ENCODE measurements at places on chromosomes 3 and 15. TPM values are rescaled to one million over a fixed set of nuclear protein-coding genes. Genes with fewer than 3 reads are reported as not detected.

DNA sequence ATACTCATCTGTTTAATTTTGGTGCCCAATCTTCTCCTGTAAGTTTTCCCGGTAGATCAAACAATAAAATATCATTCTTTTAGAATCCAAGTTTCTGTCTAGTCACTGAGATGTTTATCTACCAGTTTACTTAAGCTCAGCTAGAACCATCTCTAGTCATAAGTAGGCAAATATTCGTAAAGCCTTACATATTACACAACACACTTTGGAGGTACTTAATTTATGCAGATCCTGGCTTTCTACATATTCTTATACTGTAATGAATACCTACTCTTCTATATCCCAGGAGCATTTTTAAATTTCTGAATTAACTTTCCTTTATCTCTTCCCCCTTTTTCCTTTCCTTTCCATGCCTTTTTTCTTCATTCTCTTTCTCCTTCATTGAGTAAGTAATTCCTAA is 185.9 kb upstream of the ZBTB20 start:
- no peak for DNase-seq

DNA sequence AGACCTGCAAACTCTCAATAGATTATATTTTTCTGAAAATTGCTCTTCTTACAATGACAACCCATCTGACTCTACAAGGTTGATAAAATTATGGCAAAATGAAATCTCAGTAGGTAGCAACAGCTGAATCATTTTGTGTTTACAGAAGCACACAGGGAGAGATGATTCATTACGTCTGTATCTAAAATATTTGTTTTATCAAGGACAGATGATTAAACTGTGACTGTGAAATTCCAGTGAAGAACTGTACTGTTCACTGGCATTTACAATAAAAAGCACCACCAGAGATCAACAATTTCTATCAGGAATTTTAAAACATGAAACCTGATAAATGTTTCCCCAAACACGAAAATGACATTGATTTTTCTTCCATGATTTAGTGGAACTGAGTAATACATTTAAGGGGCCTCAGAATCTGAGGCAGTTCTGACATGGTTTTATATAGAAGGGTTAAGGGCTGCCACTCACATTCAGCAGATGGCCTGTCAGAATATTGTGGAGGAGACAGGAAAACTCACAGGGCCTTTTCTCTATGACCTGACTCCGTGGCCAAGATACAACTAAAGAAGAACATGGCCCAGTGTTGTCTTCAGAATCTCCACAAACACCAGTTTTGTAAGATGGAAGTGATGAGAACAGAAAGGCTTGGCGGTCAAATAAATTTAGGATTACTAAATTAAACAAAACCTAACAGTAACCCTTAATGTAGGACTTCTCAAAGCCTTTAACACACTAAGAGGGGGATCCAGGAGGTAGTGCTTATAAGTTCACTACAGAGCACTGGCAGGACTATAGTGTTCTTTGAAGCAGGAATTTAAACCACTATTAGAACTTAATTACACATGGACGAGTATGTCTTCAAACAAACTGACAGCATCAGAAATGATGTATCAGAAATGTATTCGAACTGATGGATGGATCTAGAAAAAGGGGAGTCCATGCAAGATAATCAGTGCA is 25.9 kb downstream of the RAD18 start:
- no peak for DNase-seq

DNA sequence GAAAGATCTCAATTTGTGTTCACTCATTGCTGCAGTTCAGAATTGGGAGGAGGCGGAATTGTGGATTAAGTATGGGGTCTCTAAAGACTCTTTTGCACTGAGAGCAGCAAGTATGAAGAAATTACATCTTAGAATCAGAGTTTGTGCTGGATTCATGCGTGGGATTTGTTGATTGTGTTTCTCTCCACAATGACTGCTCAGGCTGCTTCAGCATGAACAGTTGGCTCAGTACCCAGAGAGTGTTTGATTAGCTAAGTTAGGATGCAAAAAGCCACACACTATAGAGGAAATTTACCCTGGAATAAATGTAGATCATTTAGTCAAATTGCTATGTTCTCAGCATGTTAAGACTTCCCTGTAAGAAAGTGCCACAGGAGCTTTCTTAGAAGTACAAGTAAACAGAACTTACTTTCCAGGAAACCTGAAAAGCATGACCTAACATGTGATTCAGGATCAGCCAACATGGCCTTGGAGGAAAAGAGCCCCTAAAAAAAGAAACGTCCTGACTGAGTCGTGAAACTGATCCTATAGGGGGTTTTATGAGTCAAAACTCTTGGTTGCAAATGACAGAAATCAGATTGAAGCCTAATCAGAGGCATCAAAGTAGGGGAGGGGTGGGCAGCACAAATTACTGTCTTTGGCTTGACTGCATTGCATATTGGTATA is 32.6 kb downstream of the HHLA2 start:
- no peak for DNase-seq

DNA sequence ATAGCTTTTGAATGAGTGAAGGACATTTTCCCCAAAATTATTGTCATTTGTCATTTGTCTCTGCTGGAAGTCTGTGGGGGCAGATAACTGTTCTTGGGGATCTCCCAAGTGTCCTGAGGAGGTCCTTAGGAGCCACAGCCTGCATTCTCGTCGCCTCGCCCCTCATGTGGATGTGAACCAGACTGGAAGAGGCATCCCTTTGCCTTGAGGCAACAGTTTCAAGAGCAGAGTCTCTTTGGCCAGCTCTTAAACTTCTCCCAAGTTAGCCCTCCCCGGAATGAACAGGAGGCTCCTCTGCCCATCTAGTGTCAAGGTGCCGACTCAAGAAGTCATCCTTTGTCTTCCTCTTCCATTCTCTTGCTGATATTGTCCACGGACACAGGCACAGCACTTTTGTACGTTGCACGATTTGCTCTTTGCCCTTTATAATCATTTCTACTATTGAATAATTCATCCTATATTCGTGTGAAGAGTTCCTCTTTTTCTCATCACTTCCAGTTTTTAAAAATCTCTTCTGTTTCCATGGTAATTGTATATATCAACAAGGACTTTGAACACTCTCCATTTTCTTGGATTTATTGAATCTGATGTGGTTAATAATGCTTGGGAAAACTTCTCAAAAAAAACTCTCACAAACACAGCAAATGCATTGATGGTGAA is 40.8 kb upstream of the CD47 start:
- DNase-seq, result no peak

DNA sequence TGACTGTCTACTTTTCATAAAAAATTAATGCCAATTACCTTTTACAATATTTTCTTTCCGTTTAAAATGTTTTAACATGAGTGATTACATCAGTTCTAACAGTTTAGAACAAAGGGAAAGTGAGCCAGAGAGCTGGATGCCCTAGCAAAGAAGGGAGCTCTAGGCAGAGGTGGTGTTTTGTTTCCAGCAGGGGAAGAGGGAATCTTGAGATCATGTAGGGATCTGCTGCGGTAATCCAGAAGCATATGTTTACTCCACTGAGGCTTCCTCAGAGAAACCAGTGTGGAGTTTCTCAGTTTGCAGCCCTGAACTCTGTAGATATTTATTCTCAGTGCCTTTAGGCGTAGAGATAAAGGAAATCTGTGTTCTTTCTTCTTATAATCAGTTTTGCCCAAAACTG is 399.3 kb downstream of the NLGN1 start:
- no peak for DNase-seq

DNA sequence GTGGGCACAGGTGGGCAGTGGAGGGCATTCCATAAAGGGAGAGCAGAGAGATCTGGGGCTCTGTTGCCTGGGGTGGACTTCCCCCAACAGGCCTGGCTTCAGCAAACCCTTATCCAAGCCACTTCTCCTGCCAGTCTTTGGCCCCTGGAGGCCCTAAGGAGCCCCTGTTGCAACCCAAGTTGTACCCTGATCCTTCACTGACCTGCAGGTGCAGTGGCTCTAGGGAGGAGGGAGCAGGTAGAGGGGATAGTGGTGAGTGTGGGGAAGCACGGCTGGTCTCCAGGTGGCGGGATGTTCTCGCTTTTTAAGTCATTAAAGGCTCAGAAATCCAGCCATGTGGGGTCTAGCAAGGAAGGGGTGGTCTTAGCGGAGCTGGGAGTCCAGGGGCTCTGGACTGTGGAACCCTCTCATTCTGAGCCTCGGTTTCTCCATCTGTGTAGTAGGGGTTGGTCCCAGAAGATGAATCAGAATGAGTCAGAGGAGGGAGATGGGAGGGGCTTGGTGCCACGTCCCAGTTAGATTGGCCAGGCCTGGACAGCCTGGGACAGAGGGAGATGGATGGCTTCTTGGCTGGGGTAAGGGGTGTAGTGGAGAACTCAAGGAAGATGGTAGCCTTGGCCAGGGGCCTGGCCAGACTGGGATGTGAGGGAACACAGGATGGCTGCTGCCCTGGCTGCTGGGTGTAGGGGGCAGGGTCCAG is 2.6 kb downstream of the ZBTB47 start:
- DNase-seq, result no peak

DNA sequence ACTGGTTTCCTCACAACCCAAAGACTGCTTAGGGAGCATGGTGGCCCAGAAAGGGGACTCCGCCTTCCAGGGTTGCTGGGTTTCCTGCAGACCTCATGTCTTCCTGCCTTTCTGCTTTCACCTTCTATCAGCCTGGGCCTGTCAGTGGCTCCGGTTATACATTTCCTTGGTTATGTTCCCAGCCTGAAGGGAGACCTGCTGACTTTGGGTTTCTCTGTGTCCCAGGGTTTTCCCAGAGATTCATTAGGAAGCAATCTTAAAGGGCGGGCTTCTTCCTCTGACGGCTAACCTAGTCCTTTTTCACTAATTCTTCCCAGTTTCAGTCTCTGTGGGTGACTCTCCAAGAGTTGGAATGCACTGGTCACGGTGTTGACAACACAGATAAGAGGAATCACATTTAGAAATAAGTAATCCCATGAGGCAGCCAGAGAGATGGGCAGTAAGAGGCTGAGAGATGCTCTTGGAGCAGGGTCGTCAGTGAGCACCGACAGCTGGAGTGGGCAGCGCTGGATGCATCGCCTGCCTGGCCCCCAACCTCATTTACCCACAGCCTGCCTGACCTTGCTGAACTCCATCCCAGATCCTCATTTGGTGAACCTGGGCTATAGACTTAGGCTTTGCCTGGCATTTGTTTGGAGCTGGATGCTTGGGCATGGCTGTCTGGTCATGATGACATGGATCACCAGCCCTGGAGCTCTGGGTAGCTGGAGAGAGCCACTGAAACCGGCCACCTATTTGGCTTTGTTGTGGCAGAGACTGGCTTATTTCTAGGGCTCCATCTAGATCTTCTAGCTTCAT is 10.0 kb upstream of the EHD4 start:
- no peak for DNase-seq

DNA sequence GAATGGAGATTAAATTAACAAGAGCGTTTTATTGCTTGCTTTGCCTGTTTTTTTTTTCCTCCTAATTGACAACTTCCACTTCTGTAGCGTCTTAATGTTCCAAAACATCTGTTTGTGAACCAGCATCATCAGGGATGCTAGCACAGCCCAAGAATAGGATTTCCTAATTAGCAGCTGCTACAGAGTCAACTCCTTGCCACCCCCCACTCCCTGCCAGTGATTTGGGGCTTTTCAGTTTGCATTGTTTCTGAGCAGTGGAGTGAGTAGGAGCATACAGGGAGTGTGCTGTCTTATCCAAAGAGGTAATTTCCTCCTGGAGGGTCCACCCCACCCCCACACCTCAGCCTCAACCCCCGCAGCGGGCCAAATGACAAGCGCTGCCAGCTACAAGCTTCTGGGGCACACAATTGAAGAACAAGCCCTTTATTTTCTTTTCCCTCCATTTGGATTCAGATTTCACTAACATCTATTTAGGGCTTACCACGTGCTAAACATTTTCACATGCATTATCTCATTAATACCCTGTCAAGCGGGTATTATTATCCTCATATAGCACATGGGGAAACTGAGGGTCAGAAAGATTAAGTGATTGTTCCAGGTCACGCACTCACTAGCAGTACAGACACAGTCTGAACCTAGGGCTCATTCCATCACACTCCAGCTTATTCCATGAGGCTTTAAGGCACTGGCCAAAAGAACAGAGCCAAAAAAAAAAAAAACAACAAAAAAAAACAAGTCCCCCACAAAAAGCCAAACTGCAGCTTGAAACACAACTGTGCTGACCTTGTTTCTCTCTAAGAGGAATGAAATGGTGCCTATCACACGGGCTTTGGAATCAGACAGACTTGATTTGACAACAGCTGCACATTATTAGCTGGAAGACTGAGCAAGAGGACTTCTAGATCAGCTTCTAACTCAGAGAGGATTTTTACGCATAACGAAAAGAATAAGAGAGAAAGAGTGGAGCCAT is 16.4 kb downstream of the HEG1 start:
- no peak for DNase-seq

GRCh38 chr3:54780336-54780735 is 147.5 kb downstream of the LRTM1 start:
- DNase-seq, result no peak

GRCh38 chr3:30286007-30286669 is 320.3 kb upstream of the TGFBR2 start:
- no peak for DNase-seq

- no peak for DNase-seq
Measured at GRCh38 chr15:46703871-46704637, 1013.3 kb upstream of the SEMA6D start.

DNA sequence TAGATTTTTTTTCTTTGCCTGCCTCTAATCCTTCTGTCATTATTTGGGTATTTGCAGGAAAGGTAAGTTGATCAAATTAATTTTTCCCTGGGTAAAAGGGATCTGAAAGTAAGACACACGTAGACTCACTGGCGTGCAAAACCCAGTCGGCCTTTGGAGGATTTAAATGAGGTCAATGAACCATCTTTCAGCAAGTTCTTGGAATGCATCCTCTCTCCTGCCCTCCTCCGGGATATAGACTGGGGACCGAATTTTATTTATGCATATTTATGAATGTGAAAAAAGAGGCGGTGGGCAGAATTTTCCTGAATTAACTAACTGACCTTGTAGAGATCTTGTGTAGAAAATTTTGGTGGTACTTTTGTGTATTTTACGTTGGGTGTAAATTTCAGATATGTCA is 2.2 kb downstream of the CADM2 start:
- no peak for DNase-seq

DNA sequence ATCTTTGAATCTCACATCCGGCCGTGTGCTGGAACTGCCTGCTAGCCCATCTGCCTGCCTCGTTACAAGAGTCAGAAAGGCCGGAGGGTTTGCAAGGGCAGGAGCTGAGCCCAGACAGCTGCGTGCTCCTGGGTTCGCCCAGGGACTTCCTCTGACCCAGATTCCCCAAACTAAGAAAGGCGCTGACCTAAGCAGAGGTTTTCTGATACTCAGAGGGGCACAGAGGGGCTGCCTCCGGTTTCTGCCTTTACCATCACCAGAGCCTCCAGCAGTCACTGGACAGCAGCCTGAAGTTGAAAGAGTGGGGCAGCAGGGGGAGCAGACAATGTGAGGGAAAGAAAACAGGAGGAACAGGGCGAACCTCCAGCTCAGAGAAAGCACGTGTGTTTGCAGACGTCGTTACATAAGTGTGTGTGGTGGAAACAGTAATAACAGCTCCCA is 33.4 kb upstream of the RAD18 start:
- peak; percentile 41 for DNase-seq

GRCh38 chr3:46670891-46671427 is 22.5 kb downstream of the ALS2CL start:
- DNase-seq, result peak; percentile 12

- DNase-seq, result no peak
Measured at GRCh38 chr3:32531010-32531647, 28.5 kb upstream of the CMTM6 start.

- DNase-seq, result no peak
Measured at GRCh38 chr3:112132975-112133448, at the start of gene GCSAM. Gene GCSAM (minus strand): TSS chr3:112133248. CDS start chr3:112133120, 128 bp downstream.

SNTN gene
- not detected for total RNA-seq

GFM1 gene
- total RNA-seq, result 38.9 TPM

IL12A gene
- total RNA-seq, result 0.69 TPM

CDHR4 gene
- 0.17 TPM for total RNA-seq

GPR160 gene
- 33.3 TPM for total RNA-seq

CCDC54 gene
- total RNA-seq, result not detected

SIAH2 gene
- total RNA-seq, result 15.8 TPM

SPTBN5 gene
- 2.0 TPM for total RNA-seq
